ENCODE measurements at places on chromosomes 5 and 9. TPM values are rescaled to one million over a fixed set of nuclear protein-coding genes. Genes with fewer than 3 reads are reported as not detected.

The SPATA31A3 gene
- not detected for total RNA-seq

The IFNA5 gene
- total RNA-seq: 1.6 TPM

The ANGPTL2 gene
- total RNA-seq: 12.5 TPM

The NOTCH1 gene
- 18.4 TPM for total RNA-seq

The ST8SIA4 gene
- 3.6 TPM for total RNA-seq

The CXCL14 gene
- total RNA-seq: not detected

The TLR4 gene
- 11.2 TPM for total RNA-seq

DNA sequence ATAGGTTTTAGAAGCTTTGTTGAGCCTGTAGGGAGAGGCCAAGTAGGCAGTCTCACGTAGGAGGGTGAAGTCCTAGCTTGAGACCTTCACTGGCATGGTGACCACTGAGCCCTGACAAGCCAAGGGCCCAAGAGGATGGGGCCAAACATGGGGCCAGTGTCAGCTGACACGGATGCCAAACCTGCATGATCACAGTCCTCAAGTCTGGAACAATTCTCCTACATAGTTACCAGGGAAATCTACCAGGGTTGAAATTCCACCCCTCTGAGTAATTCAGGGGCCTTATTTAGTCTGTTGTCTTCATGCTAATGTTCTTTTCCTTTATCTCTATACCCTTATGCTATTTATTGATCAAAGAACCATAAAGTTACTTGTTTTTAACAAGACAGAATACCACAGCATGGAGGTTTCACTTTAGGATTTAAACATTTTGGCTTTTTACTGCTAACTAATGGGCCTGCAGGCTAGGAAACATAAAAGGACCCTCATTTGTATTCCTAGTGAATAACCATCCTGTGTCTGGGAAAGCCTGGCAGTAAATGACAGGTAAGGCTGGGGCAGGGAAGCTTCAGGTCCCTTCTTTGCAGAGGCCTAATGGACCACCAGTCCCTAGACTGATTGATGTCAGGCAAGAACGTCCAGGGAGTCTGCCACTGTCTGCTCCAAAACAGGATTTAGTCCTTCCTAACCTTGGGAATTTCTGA, 140.8 kb downstream of the FGF1 start:
- no peaks in the 10 kb centered on the region for H3K36me3 ChIP-seq
- no peak for DNase-seq
- no peaks in the 10 kb centered on the region for H3K27me3 ChIP-seq
- H3K4me3 ChIP-seq: no peak overlapping the region
- H3K27ac ChIP-seq: no peak overlapping the region
- peaks cover 7% of the 10 kb centered on the region for H3K4me1 ChIP-seq

GRCh38 chr9:96661711-96662110, 6.6 kb upstream of the PRXL2C start:
- no peaks in the 10 kb centered on the region for H3K36me3 ChIP-seq
- H3K27ac ChIP-seq: no peak overlapping the region
- no peak overlapping the region for H3K4me3 ChIP-seq
- no peak for DNase-seq

- no peak overlapping the region for H3K4me3 ChIP-seq
- no peaks in the 10 kb centered on the region for H3K36me3 ChIP-seq
- H3K4me1 ChIP-seq: no peaks in the 10 kb centered on the region
- no peaks in the 10 kb centered on the region for H3K27me3 ChIP-seq
These were observed 331.3 kb upstream of the KIF2A start for GRCh38 chr5:61974680-61975079.

DNA sequence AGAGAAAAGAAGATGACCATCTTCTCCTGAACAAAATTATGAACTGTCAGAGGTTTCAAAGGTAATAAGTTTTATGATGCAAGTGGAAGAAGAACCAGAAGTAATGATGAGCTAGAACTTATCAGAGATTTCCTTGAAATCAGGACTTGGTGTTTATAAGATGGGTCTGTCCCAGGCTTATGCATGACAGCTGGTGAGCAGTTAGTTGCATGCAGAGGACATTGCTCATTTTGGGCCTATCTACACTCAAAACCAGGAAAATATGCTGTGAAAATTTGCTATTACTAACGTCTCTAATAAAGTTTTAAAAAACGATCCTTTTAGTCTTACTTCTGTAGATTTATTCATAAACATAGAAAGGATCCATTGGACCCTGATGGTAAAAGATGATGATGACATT, 6.6 kb upstream of the STC2 start:
- no peak overlapping the region for H3K27ac ChIP-seq
- H3K4me3 ChIP-seq: no peak overlapping the region
- no peak for DNase-seq
- peaks cover 2% of the 10 kb centered on the region for H3K4me1 ChIP-seq
- H3K27me3 ChIP-seq: no peaks in the 10 kb centered on the region
- H3K36me3 ChIP-seq: no peaks in the 10 kb centered on the region

DNA sequence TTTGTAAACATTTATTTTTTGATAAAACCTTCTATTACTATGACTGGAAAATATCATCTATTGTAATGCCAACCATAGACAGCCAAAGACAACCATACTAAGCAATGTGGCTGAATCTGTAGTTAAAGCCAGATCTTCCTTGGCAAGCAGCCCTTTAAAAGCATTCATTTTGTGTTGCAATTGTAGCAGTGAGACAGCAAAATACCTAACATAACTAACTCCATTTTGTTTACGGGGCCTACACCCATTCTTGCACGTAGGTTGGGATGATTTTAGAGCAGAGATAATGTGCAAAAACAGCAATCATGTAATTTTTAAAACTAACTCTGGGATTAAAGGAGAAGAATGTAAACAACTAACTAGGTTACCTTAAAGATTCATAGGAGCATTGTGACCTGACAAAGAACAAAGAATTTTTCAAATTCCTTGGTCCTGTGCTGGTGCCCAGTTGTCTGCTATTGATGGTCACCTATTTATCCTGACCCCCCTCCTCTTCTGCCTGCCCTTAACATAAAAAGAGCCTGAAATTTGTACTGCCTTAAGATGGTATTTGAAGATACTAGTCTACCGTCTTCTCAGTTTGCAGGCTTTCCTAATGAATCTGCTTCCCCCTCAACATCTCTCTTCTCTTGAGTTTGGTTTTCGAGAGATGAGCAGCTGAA, 10.6 kb downstream of the IFNA1 start:
- DNase-seq: no peak
- no peak overlapping the region for H3K4me3 ChIP-seq
- H3K4me1 ChIP-seq: no peaks in the 10 kb centered on the region
- no peak overlapping the region for H3K27ac ChIP-seq

- H3K4me1 ChIP-seq: peaks cover 65% of the 10 kb centered on the region
- H3K27me3 ChIP-seq: no peaks in the 10 kb centered on the region
- no peak overlapping the region for H3K4me3 ChIP-seq
- peak; percentile 73 for DNase-seq
- peak overlapping the region; percentile 83 for H3K27ac ChIP-seq
- no peaks in the 10 kb centered on the region for H3K36me3 ChIP-seq
These were observed 7.3 kb downstream of the SH3RF2 start for GRCh38 chr5:145943674-145944121.

DNA sequence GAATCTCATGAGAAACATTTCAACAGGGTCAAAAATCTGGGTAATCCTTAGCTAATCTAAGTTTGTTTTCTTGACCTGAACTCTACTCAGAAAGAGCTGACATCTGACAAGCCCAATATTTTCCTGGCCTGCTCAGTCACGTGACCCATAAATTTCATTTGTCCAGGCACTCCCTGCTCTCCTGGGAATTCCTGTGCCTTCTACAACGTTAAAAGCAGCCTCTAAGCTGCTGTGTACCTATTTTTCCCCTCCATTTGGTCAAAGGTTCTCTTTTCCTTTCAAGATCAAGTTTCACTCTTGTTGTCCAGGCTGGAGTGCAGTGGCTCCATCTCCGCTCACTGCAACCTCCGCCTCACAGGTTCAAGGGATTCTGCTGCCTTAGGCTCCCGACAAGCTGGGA, 148.8 kb upstream of the ABCA1 start:
- no peaks in the 10 kb centered on the region for H3K27me3 ChIP-seq
- no peaks in the 10 kb centered on the region for H3K4me1 ChIP-seq
- DNase-seq: no peak
- H3K36me3 ChIP-seq: no peaks in the 10 kb centered on the region
- H3K4me3 ChIP-seq: no peak overlapping the region

DNA sequence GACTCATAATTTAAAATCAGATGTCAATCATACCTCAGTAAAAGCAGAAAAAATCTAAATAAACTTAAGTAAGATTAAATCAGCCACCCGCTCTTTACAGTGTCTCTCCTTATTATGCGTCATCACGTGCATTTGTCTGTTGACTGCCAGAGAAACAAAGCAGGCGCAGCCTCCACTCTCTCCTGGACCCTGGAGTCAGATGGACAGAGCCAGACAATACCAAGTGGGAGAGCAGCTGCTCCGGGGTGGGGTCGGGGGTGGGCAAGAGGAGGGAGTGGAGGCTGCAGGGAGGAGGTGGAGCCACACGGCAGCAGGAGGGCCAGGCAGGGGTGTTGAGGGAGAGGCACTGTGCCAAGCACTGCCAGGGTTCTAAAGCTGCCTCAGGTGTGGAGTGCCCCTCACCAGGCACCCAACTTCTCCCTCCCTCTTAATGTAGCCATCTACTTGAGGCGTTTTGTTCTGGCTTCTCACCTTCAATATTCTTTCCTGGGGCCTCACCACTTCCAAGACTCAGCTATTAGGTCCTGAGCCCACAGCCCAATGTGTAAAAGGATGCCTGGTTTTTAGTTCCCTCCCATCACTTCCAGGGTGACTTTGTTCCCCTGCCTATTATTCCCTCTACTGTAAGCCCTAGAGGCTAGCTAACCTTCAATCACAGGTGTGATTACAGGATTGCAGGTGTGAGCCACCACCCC, 96.3 kb downstream of the GLDC start:
- no peaks in the 10 kb centered on the region for H3K4me1 ChIP-seq
- H3K27me3 ChIP-seq: no peaks in the 10 kb centered on the region
- no peaks in the 10 kb centered on the region for H3K36me3 ChIP-seq
- H3K4me3 ChIP-seq: no peak overlapping the region
- DNase-seq: peak; percentile 25
- no peak overlapping the region for H3K27ac ChIP-seq

- no peak for DNase-seq
- no peak overlapping the region for H3K4me3 ChIP-seq
- H3K4me1 ChIP-seq: peaks cover 21% of the 10 kb centered on the region
- H3K27ac ChIP-seq: no peak overlapping the region
- H3K27me3 ChIP-seq: no peaks in the 10 kb centered on the region
These were observed 78.7 kb downstream of the FGF18 start for GRCh38 chr5:171498166-171498565.

Data from stomach (tissue), 19 donors.